Gastrocnemius medialis (tissue), 4 donors: ENCODE measurements at places on chromosomes 4 and X. TPM values are rescaled to one million over a fixed set of nuclear protein-coding genes. Genes with fewer than 3 reads are reported as not detected.

DNA sequence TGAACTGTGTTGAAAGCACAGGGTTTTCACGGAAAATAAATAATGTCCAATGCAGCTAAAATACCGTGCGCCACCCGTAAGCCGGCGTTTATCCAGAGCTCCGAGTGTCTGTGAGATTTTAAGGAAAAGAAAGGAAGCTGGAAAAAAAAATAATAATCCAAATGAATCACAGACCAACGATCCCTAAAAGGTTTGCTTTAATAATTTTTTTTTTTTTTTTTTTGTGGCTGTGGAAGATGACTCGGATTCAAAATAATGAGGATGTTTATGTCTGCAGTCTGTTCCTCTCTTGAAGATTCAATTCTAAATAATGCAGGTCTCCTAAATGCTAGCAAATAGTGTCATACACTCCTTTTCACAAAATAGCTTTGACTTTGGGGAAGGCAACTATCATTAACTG is 84.6 kb upstream of the PPP2R3B start:
- no peaks in the 10 kb centered on the region for H3K27me3 ChIP-seq
- no peak overlapping the region for H3K27ac ChIP-seq
- DNase-seq: no peak
- H3K4me1 ChIP-seq: no peaks in the 10 kb centered on the region
- H3K4me3 ChIP-seq: no peak overlapping the region
- no peaks in the 10 kb centered on the region for H3K36me3 ChIP-seq

DNA sequence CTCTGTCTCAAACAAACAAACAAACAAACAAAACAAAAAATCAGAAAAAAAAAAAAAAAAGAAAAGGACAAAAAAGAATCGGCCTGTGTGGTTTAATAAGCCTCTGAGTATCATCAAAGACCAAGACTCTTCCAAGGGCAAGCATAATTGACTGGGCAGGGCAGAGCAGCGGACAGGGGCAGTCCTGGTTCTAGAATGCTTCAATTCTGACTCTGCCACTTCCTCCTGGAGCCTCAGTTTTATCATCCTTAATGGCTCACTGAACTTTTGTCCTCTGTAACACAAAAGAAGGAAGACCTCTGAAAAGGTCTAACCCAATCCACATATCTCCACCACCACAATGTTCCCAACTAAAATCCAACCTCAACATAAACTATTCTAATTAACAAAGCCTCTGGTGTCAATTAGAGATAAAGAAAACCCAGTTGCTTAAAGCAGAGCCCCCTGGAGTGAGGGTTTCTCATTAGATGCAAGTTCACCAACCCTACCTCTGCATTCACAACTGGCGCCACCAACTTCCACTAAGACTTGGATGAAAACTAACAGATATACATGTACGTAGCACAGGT is 51.7 kb downstream of the TBC1D9 start:
- no peak overlapping the region for H3K27ac ChIP-seq
- no peaks in the 10 kb centered on the region for H3K4me1 ChIP-seq
- no peak overlapping the region for H3K4me3 ChIP-seq
- no peak for DNase-seq
- no peaks in the 10 kb centered on the region for H3K36me3 ChIP-seq

GRCh38 chrX:10576777-10577447 is 43.5 kb downstream of the MID1 start:
- no peaks in the 10 kb centered on the region for H3K36me3 ChIP-seq
- H3K4me3 ChIP-seq: no peak overlapping the region
- H3K4me1 ChIP-seq: no peaks in the 10 kb centered on the region
- no peak for DNase-seq
- H3K27me3 ChIP-seq: no peaks in the 10 kb centered on the region

GRCh38 chr4:71198958-71199357 is 139.9 kb upstream of the SLC4A4 start:
- no peak overlapping the region for H3K4me3 ChIP-seq

GRCh38 chr4:83662204-83662603 is 126.3 kb downstream of the GPAT3 start:
- H3K27ac ChIP-seq: no peak overlapping the region
- H3K27me3 ChIP-seq: no peaks in the 10 kb centered on the region
- H3K36me3 ChIP-seq: no peaks in the 10 kb centered on the region
- DNase-seq: no peak
- H3K4me3 ChIP-seq: no peak overlapping the region
- H3K4me1 ChIP-seq: no peaks in the 10 kb centered on the region

DNA sequence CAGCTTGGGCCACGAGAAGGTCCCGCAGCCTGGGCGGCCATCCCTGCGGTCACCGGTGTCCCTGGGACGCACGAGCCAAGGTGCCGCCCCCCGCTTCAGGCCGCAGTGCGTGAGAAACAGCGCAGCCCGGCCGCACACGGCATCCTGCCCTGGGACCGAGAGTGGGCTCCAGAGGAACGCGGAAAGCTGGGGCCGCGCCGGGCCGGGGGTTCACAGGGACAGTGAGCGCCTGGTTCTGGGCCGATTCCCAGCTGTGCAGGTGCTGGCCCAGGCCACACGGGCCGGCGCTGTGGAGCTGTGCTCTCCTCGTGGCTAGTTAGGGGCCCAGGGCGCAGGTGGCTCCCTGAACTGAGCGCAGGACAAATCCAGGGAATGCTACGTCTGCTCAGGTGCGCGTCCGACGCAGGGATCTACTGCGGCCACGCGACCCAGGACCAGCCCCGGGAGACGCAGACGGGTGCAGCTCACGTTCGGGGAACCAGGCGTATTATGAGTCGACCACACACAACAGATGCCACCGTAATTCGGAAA is 25.8 kb upstream of the GTPBP6 start:
- H3K4me1 ChIP-seq: no peaks in the 10 kb centered on the region
- H3K36me3 ChIP-seq: peaks cover 22% of the 10 kb centered on the region
- H3K27ac ChIP-seq: no peak overlapping the region
- DNase-seq: no peak

DNA sequence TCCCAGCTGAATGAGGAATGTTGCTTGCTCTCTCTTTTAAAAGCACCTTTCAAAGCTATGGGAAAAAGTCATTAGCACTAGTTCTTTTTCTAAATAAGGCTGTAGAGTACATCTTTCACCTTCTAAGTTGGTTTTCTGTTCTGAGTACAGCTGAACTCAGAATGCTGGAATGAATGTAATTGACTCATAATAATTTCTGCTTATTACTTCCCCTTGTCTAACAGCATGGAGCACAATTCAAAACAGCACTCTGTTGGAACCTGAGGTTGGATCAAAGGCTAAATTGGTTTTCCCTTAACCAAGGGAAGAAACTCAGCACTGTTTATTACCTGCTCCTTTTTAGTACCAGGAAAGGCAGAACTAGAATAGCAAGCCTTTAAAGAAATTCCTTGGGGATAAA is 33.5 kb upstream of the CYP2U1 start:
- peaks cover 4% of the 10 kb centered on the region for H3K4me1 ChIP-seq
- H3K4me3 ChIP-seq: no peak overlapping the region
- H3K36me3 ChIP-seq: no peaks in the 10 kb centered on the region
- H3K27ac ChIP-seq: no peak overlapping the region

DNA sequence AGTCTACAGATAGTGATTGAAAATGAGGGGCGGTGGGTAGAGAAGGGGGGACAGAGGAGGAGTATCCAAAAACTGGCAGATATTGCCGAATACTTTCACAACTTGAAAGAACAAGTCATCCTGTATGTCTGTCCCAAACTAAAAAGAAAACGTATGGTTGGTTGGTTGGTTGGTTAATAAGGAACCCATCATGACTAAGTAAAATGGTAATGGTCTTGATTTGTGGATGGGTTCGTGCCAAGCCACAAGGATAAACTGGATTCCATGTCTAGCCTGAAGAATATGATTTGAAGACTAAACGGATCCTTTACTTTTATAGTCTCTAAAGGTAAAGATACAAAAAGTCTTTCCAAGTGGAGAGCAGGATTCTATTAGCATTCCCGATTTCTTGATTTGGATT is 208.4 kb downstream of the DCLK2 start:
- no peaks in the 10 kb centered on the region for H3K36me3 ChIP-seq
- H3K4me3 ChIP-seq: no peak overlapping the region
- H3K27me3 ChIP-seq: no peaks in the 10 kb centered on the region
- no peak for DNase-seq
- H3K4me1 ChIP-seq: no peaks in the 10 kb centered on the region
- no peak overlapping the region for H3K27ac ChIP-seq

GRCh38 chrX:17380221-17380620 is 5.2 kb downstream of the NHS start:
- H3K27me3 ChIP-seq: no peaks in the 10 kb centered on the region
- no peaks in the 10 kb centered on the region for H3K36me3 ChIP-seq
- DNase-seq: no peak
- H3K27ac ChIP-seq: no peak overlapping the region
- H3K4me3 ChIP-seq: no peak overlapping the region
- H3K4me1 ChIP-seq: no peaks in the 10 kb centered on the region

DNA sequence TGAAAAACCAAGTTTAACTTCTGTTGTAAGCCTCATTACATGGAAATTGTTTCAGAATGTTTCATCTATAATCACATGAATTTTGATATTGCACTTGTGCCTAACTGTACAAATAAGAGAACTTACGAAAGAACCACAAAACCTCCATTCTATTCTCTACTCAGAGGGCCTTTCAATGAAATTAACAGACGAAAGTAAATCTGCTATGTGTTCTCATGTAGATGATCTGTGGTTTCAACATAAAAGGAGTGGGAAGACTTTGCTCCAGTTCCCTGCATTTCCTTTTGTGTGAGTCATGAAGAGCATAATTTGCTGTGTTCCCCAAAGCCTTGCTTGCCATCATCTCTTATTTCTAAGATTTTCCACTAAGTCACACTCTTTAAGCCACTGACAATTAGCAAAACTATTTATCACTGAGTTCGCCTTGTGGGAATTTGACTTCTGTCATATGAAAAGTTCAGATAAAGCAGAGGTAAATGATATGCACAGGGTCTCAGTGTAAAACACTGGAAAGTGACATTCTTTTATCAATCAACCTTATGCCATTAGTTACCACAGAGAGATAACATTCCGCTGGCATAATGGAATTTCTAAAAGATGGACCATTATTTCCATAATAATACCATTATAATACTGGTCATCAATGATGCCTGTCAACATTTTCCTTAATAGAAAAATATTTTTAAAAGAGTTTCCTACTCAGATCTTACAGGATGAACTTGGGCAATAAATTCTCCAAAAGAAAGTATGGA is 329.8 kb downstream of the NR3C2 start:
- no peak overlapping the region for H3K4me3 ChIP-seq
- H3K4me1 ChIP-seq: no peaks in the 10 kb centered on the region
- H3K27me3 ChIP-seq: no peaks in the 10 kb centered on the region
- DNase-seq: no peak
- peaks cover 26% of the 10 kb centered on the region for H3K36me3 ChIP-seq

GRCh38 chrX:47226531-47227333 is 6.1 kb upstream of the USP11 start:
- no peaks in the 10 kb centered on the region for H3K27me3 ChIP-seq
- no peaks in the 10 kb centered on the region for H3K36me3 ChIP-seq
- H3K4me3 ChIP-seq: no peak overlapping the region
- H3K4me1 ChIP-seq: no peaks in the 10 kb centered on the region
- DNase-seq: no peak
- no peak overlapping the region for H3K27ac ChIP-seq

DNA sequence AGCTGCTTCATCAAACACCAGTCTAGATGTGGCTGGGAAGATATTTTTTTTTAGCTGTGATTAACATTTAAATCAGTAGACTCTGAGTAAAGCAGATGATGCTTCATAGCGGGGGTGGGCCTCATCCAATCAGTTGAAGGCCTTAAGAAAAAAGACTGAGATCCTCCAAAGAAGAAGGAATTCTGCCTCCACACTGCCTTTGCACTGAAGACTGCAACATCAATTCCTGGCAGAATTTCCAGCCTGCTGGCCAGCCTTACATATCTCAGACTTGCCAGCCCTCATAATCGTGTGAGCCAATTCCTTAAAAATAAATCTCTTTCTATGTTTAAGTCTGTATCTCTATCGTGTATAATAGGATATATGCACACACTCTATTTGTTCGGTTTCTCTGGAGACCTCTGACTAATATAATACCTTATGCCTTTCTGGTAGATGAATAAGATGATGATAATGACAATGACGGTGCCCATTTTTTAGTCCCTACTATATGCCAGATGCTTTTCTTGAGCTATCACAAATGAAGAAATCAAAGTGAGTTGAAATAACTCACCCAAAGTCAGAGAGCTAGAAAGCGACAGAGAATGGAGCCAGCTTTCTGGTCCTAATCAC is 66.1 kb upstream of the SOD3 start:
- H3K36me3 ChIP-seq: no peaks in the 10 kb centered on the region
- H3K27ac ChIP-seq: no peak overlapping the region
- no peak overlapping the region for H3K4me3 ChIP-seq
- H3K4me1 ChIP-seq: peaks cover 18% of the 10 kb centered on the region
- no peak for DNase-seq

DNA sequence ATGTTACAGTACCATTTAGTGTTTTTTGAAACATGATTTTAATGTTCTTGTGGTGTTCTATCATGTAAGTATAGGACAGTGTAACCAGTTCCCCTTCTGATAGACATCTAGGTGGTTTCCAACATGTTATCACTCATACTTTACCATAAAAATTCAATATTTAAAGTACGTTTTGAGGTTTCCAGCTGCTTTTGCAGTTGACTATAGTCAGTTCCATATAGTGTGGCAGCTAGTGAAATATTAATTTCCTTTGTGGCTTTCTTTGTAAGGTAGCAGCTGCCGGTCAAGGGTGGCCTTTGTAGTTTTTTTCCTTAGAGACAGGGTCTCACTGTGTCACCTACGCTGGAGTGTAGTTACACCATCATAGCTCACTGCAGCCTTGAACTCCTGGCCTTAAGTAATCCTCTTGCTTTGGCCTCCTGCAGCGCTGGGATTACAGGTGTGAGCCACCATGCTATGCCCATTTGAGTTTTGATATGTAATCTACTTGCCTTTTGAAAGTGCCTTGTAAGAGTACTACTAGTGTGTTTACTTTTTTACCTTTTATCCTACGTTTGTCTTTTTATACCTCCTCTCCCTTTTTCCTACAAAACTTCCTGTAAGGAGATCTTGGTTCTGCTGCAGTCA is 63.0 kb downstream of the ARHGAP10 start:
- no peak for DNase-seq
- no peaks in the 10 kb centered on the region for H3K36me3 ChIP-seq
- H3K4me1 ChIP-seq: peaks cover 45% of the 10 kb centered on the region
- no peak overlapping the region for H3K27ac ChIP-seq
- no peak overlapping the region for H3K4me3 ChIP-seq

DNA sequence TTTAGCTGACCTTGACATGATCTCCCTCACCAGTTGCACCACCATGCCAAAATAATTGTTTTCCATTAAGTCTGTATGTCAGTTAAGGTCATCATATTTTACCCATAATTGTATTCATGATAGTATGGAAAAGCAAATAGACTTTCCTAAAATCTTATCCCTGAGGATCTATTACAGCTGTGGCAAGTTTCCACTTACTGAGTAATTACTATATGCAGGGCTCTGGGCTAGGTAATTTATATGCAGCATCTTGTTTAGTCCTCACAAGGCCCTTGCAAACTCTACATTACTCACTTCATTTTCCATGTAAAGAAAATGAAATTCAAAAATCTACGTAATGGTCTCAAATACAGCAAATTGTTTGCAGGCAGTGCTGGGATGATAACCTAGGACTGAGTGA is 34.8 kb downstream of the YIPF7 start:
- no peak overlapping the region for H3K4me3 ChIP-seq
- no peak for DNase-seq
- H3K27ac ChIP-seq: no peak overlapping the region
- no peaks in the 10 kb centered on the region for H3K27me3 ChIP-seq
- no peaks in the 10 kb centered on the region for H3K36me3 ChIP-seq

- H3K27ac ChIP-seq: no peak overlapping the region
- H3K27me3 ChIP-seq: peaks cover 19% of the 10 kb centered on the region
- no peaks in the 10 kb centered on the region for H3K36me3 ChIP-seq
- no peak overlapping the region for H3K4me3 ChIP-seq
- no peaks in the 10 kb centered on the region for H3K4me1 ChIP-seq
These were observed 39.2 kb upstream of the CRMP1 start for GRCh38 chr4:5932035-5932568.

Gene MAGEE1
- total RNA-seq: 0.56 TPM

Gene ZCCHC4
- 11.1 TPM for total RNA-seq

Gene EDNRA
- 8.4 TPM for total RNA-seq

Gene PDCL2
- not detected for total RNA-seq

Gene LARP1B
- total RNA-seq: 22.9 TPM

Gene SLBP
- total RNA-seq: 20.3 TPM
